ENCODE measurements at places on chromosomes 13 and 19.

DNA sequence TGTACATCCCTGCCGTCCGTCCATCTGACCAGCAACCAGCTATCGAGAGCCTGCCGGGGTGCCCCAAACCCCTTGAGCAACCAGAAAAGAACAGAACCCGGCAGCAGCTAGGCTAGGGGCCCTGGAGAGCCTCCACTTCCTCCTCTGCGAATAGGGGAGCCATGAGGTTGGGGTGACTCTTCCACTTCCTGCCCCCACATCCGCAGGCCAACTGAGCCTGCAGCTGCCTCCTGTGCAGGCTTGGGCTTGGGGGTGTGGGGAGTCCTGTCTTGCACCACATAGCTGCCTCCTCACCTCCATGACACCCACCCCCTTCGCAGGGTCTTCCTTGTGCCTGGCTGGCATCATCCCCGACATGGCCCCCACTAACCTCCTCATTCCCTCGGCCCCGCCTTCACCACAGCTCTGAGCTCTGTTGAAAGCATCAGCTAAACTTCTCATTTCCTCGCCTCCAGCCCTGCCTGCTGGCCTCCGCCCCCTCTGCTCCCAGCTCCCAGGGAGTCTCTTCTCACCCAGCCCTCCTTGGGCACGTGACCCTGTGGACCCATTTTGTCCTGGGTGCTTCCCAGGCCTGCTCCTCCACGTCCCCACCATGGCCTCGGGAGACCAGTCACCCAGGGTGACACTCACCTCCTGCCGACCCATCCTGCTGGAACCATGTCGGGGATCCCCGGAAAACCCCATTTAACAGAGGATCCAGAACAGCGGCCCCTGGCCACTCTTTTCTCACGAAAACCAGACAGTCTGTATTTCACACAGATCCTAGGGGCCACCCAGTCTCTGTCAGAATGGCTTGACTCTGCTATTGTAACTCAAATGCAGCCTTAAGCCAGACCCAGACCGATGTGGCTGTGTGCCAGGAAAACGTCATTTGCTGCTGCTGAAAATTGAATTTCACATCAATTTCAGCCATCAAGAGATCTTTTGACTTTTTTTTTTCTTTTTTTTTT, 50.4 kb downstream of the MYO9B start:
- DNase-seq: peak; percentile 62
- H3K4me1 ChIP-seq: peaks cover 12% of the 10 kb centered on the region

DNA sequence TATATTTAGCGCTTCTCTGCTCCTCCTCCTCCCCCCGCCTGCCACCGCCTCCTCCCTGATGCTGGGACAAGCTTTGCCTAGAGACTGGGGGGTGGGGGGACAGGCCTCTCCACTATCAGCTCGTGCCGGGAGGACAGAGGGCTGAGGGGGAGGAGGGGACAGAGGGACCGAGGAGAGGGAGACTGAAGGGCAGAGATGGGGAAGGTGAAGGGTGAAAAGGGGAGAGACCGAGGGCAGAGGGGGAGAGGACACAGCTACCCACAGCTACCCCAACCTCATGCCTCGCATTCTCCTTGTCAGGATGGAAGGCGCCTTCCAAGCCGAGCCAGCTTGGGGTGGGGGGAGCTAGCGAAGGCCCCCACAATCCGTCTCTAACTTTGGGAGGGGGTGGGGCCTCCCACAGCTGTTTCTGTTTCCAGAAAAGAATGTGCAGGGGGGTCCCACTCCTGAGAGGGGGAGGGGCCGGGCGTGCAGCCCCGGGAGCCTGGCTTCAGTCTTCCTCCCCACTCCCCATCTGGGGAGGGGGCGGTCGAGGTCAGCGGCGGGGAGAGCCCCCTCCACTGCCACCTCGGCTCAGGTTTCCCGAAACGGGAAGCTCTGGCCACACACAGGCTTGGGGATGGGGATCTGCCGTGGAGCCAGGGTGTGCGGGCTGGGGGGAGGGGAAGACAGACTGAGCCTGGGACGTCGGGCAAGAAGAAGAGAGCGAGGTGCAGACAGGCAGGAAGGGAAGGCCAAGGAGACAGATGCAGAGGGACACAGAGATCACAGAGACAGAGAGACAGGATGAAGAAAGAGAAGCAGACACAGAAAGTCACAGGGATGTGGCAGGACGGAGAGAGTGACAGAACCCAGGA, 1.6 kb downstream of the DACT3 start:
- peaks cover 12% of the 10 kb centered on the region for H3K4me1 ChIP-seq
- no peaks in the 10 kb centered on the region for H3K27me3 ChIP-seq
- peak overlapping the region; percentile 61 for H3K4me3 ChIP-seq
- H3K36me3 ChIP-seq: no peaks in the 10 kb centered on the region
- peak; percentile 39 for DNase-seq
- no peak overlapping the region for H3K27ac ChIP-seq

- H3K4me1 ChIP-seq: no peaks in the 10 kb centered on the region
- H3K36me3 ChIP-seq: no peaks in the 10 kb centered on the region
- DNase-seq: no peak
- no peaks in the 10 kb centered on the region for H3K27me3 ChIP-seq
Observed at GRCh38 chr13:82878536-82878935, 1003.7 kb downstream of the SLITRK1 start.

GRCh38 chr13:77034881-77035280, 7.9 kb upstream of the FBXL3 start:
- no peak overlapping the region for H3K4me3 ChIP-seq
- H3K27me3 ChIP-seq: no peaks in the 10 kb centered on the region
- DNase-seq: no peak
- H3K4me1 ChIP-seq: peaks cover 4% of the 10 kb centered on the region
- no peak overlapping the region for H3K27ac ChIP-seq
- no peaks in the 10 kb centered on the region for H3K36me3 ChIP-seq

GRCh38 chr19:42466521-42467182, 23.9 kb upstream of the CXCL17 start:
- no peaks in the 10 kb centered on the region for H3K27me3 ChIP-seq
- H3K4me3 ChIP-seq: no peak overlapping the region
- no peak overlapping the region for H3K27ac ChIP-seq
- no peaks in the 10 kb centered on the region for H3K36me3 ChIP-seq
- H3K4me1 ChIP-seq: no peaks in the 10 kb centered on the region
- no peak for DNase-seq

GRCh38 chr13:109224033-109224432, 562.4 kb downstream of the IRS2 start:
- no peak for DNase-seq
- no peak overlapping the region for H3K4me3 ChIP-seq
- H3K27me3 ChIP-seq: no peaks in the 10 kb centered on the region
- no peak overlapping the region for H3K27ac ChIP-seq
- H3K36me3 ChIP-seq: no peaks in the 10 kb centered on the region

GRCh38 chr19:12090807-12091206, 26.3 kb downstream of the ZNF844 start:
- no peak overlapping the region for H3K4me3 ChIP-seq
- H3K4me1 ChIP-seq: peaks cover 3% of the 10 kb centered on the region
- no peaks in the 10 kb centered on the region for H3K27me3 ChIP-seq

- no peak for DNase-seq
- H3K36me3 ChIP-seq: no peaks in the 10 kb centered on the region
- no peak overlapping the region for H3K4me3 ChIP-seq
- no peak overlapping the region for H3K27ac ChIP-seq
- H3K27me3 ChIP-seq: no peaks in the 10 kb centered on the region
Observed at GRCh38 chr13:42035905-42036521, 12.4 kb upstream of the DGKH start.

GRCh38 chr19:53958823-53959757, 3.6 kb upstream of the CACNG8 start:
- DNase-seq: no peak
- no peak overlapping the region for H3K27ac ChIP-seq
- no peaks in the 10 kb centered on the region for H3K4me1 ChIP-seq
- no peaks in the 10 kb centered on the region for H3K36me3 ChIP-seq

DNA sequence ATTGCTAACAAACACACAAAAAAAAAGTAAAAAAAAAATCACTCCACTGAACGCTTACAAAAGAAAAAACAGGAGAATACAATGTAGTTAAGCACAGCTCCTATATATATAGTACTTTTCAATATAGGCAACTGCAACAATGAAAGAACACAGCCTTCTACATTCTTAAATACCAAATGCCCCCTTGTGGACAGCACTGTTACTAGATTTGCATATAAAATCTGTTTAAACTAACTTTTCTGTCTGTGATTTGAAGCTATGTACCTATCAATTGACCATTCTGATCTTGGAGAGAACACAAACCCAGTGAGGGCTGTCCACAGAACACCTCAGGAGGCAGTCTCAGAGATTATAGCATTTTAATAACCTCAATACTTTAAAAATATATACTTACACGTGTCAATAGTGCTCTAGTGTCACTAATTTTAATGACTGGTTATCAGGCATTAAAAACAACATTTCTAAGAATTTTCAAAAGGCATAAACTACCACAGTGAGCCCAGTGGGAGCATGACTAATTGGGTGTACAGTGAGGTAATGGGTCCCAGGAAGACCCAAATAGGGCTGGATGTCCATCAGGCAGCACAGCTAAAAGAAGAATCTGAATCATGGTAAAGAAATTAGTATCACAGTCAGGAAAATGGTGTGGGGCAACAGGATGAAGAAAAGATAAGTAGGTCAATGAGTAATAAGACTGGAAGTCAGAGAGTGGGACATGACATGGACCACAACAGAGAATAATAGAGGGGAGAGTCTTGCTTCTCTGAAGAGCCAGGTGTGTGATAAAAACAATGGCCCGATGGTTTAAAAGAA, 22.2 kb downstream of the CCDC169 start:
- H3K4me3 ChIP-seq: no peak overlapping the region
- H3K4me1 ChIP-seq: no peaks in the 10 kb centered on the region
- no peaks in the 10 kb centered on the region for H3K27me3 ChIP-seq
- DNase-seq: no peak

GRCh38 chr19:41264581-41265394, 616 bp downstream of the HNRNPUL1 start:
- peak overlapping the region; percentile 98 for H3K4me3 ChIP-seq
- H3K4me1 ChIP-seq: peaks cover 36% of the 10 kb centered on the region
- DNase-seq: peak; percentile 72
- no peaks in the 10 kb centered on the region for H3K36me3 ChIP-seq
- H3K27ac ChIP-seq: peak overlapping the region; percentile 99
